Right ventricle myocardium superior (tissue), 1 donor: ENCODE measurements at places on chromosomes 11 and 22. TPM values are rescaled to one million over a fixed set of nuclear protein-coding genes. Genes with fewer than 3 reads are reported as not detected.
A peak's percentile ranks its signal among the peaks of the same experiment; 100 is the strongest.

- no peak for DNase-seq
Observed at GRCh38 chr22:27692243-27692642, 109.3 kb downstream of the MN1 start.

GRCh38 chr11:34519595-34520235, 6.1 kb upstream of the ELF5 start:
- no peak for DNase-seq

DNA sequence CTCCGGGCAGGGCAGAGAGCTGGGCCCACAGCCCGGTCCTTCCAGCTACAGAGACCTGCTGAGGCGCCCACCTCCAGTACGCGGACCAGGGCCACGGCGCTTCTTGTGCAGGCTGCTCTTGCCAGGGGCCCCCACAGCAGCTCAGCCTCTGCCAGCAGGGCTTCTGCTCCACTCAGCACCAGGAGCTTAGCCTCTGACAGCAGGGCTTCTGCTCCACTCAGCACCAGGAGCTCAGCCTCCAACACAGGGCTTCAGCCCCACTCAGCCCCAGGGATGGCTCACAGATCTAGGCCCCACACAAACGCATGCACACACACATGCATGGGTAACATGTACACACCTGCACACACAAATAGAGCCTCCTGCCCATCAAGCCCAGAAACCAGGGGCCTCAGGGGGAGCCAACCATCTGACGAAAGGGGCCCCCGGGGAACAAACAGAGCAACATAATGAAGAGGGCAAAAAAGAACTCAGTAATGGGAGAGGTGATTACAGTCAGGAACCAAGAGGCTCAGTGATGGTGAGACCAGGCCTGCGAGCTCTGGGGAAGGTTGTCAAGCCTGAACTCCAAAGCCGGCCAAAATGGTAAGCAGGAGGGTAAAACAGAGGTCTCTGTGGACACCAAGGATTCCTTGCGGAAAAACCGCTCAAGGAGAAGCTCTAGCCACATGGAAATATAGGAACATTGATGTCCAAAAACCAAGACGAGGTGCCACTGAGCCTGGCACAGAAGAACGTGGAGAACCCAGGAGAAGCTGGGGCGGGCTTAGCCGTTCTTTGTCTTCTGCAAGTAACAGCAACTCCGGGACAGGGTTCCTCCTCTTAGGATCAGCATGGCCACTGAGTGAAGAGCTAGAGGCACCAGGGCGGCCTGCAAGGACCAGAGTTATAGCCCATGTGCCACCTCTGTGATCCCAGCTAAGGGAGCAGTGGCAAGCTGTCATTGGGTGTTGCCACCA, 46.5 kb downstream of the GNB1L start:
- DNase-seq, result no peak

CARD18 gene
- 0.81 TPM for total RNA-seq

DNA sequence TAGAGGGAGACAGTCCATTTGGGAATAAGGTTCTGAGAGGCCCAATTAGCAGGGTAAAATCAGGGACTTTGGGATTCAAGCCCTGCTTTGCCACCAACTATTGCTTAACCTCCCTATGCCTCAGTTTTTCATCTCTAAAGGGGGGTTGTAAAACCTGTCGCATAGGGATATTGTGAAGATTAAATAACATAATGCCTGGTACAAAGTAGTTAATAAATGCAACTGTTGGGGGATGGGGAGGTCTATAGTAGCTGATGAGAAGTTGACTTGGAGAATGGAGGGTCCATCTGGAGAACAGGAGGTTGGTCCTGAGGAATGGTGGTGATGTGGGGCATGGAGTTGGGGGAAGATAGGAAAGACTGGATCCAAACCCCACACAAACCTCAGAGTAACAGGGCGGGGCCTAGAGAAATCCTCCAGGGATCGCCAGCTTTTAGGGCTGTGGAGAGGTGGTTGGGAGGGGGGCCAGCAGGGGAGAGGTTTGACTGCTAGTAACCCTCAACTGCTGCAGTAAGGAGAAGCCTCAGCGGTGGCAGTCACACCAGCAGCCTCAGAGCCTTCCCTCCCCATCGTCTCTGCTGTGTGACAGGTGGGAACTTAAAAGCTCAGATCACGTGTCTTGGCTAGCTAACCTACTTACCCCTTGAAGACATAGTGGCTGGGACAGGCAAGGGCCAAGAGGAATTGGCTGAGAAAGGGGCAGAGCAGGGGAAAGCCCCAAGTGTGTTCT, 1.1 kb upstream of the ABCG4 start:
- DNase-seq, result no peak

DNA sequence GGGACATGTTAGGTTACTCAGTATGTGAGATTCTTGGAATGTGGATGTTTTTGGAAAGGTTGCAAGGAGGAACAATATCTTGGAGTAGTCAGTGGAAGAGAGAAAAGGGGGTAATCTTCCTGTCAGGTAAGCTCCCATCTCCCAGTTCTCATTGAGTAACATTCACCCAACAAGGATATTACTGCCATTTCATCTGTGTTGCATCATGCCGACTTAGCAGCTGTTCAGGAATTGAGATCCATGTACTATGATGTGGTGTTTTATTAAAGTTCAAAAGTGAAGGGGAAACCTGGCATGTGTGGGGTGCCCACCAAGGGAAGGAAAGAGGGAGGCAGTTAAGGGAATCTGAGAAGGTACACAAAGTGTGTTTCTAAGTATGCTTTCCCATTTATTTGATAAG, 58.4 kb upstream of the RASSF10 start:
- no peak for DNase-seq

ANKK1 gene
- not detected for total RNA-seq

- no peak for DNase-seq
Observed at GRCh38 chr22:32331236-32331917, 26.3 kb upstream of the RFPL3 start.

DNA sequence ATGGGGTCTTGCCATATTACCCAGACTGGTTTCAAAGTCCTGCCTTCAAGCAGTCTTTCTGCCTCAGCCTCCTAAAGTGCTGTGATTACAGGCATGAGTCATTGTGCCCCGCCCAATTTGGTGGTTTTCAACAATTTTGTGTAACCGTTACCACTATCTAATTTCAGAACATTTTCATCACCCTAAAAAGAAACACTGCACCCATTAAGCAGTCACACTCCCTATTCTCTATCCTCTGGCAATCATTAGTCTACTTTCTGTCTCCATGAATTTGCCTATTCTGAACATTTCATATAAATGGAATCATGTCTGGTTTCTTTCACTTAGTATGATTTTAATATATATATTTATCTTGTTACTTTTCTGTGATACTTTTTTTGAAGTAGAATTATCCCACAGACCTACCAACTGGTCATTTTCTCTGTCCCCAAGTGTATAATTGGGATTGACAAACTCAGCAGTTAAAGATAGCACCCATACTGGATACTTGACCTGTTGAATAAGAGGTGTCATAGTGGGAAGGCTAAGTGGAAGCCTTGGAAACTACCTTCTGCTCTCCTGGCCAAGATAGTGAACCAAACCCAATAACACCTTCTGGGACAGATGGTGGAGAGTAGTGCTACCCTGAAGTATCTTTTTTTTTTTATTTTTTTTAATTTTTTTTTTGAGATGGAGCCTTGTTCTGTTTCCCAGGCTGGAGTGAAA, 64.8 kb downstream of the STIM1 start:
- DNase-seq, result no peak

PARVG gene
- total RNA-seq, result 3.5 TPM

- DNase-seq, result no peak
Observed at GRCh38 chr11:72975778-72976521, 161.7 kb downstream of the ATG16L2 start.

DNA sequence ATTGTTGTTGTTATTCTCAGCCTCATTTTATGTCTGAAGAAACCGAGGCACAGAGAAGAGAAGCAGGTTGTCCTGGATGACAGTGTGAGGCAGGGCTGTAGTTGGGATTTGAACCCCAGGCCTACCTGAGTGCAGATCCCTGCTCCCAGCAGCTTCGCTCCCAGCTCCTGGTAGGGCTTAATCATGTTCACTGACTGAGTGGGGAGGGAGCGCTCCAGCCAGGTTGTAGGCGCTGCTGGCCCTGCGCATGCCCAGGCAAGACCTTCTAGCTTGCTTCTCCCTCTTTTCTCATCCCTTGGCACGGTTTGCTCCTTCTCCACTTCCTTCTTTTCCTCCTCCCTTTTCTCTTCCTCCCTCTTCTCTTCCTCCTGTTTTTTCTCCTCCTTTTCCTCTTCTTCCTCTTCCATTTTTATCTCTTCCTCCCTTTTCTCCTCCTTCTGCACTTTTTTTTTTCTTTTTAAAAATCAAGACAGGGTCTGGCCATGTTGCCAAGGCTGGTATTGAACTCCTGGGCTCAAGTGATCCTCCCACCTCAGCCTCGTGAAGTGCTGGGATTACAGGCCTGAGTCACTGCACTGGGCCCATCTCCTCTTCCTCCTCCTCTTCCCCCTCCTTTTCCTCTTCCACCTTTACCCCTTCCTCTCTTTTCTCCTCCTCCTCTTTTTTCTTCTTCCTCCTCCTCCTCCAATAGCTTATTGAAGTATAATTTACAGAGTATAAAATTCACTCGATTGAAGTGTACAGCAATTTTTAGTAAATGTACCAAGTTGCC, 109.3 kb downstream of the KIAA1671 start:
- DNase-seq, result no peak

CRACR2B gene
- 18.9 TPM for total RNA-seq

DNA sequence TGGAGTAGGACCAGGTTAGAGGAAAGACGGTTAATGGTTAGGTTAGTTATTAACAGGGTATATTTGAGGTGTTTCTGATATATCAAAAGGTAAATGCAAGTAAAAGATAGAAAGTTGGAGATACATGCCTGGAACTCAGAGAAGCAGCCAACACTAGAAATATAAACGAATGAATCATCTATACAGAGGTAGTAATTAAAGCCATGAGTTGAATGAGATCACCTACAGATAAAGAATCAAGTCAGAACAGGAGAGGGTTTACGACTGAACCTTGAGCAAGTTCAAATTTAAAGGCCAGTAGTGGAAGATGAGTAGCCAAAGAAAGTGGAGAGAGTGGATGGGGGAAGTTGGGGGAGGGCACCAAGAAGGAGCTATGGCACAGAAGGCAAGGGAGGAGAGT, 73.9 kb downstream of the SPON1 start:
- DNase-seq, result no peak

DNA sequence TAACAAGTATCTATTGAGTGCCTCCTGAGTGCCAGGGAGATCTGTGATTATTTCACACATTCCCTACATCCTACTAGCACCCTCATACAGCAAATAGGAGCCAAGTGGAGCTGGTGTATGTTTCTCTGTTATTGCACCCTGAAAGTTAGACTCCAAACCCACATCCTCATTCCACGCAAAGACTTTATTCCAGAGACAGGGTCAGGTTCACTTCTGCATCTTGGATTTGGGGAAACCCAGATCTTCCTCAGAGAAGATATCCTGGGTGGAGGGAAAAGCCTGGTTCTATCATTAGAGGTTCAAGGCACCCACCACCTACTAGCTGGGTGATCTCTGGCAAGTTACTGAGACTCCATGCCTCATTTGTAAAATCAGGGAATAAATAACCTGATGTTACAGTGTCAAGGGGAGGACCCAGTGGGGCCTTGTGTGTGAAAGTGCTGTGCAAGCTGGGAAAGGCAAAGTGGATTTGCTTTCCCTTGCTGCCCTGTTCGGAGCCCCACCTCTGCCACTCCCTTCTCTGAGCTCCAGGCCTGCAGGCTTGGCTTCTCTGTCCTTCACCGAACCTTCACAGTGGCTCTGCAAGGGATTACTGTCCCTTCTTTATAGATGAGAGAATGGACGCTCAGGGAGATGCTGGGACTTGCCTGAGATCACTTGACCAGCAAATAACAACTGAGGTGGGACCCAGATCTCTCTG, 991 bp upstream of the SLCO2B1 start:
- DNase-seq, result no peak

GRCh38 chr11:94455861-94456260, 37.8 kb downstream of the MRE11 start:
- no peak for DNase-seq

POU2AF3 gene
- 1.0 TPM for total RNA-seq

CRYBB2 gene
- not detected for total RNA-seq

DNAJC4 gene
- total RNA-seq, result 58.0 TPM

DNA sequence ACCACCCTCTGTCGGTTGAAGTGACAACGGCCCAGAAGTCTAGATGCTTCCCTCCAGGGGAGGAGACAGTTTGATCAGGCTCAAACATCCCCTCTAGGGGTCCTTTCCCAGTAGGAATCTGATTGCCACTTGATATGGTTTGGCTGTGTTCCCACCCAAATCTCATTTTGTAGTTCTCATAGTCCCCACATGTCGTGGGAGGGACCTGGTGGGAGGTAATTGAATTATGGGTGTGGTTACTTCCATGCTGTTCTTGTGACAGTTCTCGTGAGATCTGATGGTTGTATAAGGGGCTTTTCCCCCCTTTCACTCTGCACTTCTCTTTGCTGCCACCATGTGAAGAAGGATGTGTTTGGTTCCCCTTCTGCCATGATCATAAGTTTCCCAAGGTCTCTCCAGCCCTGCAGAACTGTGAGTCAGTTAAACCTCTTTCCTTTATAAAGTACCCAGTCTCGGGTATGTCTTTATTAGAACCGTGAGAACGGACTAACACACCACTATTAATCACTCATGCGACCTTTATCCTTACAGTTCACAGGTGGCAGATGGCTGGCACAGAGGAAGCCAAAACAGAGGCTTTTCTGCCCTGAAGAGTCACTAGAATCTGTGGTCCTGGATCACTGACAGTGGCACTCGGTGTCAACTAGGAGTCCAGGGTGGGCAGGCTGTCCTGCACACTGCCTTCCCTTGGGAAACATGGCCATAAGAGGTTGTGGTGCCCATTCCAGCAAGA, 21.6 kb downstream of the ASPHD2 start:
- DNase-seq, result no peak

- no peak for DNase-seq
Observed at GRCh38 chr11:9771071-9771511, 107.2 kb downstream of the SWAP70 start.

YPEL1 gene
- 3.1 TPM for total RNA-seq

- DNase-seq, result no peak
Observed at GRCh38 chr11:68153742-68154141, 32.6 kb upstream of the CHKA start.

GRCh38 chr11:64206457-64207255, at the start of gene FERMT3:
FERMT3 (plus strand) TSS chr11:64206721; CDS start chr11:64207365, 644 bp downstream.
- DNase-seq, result peak; percentile 85

GRCh38 chr11:2945031-2945756, 16.0 kb upstream of the PHLDA2 start:
- peak; percentile 95 for DNase-seq

GRCh38 chr22:41217553-41218157, 12.5 kb downstream of the L3MBTL2 start:
- peak; percentile 89 for DNase-seq

GRCh38 chr11:46278387-46279125, 1.1 kb downstream of the CREB3L1 start:
- peak; percentile 66 for DNase-seq
